ENCODE measurements at places on chromosomes 1 and 21.

- DNase-seq = no peak
Measured at GRCh38 chr1:156931974-156932710, 11.7 kb downstream of the LRRC71 start.

DNA sequence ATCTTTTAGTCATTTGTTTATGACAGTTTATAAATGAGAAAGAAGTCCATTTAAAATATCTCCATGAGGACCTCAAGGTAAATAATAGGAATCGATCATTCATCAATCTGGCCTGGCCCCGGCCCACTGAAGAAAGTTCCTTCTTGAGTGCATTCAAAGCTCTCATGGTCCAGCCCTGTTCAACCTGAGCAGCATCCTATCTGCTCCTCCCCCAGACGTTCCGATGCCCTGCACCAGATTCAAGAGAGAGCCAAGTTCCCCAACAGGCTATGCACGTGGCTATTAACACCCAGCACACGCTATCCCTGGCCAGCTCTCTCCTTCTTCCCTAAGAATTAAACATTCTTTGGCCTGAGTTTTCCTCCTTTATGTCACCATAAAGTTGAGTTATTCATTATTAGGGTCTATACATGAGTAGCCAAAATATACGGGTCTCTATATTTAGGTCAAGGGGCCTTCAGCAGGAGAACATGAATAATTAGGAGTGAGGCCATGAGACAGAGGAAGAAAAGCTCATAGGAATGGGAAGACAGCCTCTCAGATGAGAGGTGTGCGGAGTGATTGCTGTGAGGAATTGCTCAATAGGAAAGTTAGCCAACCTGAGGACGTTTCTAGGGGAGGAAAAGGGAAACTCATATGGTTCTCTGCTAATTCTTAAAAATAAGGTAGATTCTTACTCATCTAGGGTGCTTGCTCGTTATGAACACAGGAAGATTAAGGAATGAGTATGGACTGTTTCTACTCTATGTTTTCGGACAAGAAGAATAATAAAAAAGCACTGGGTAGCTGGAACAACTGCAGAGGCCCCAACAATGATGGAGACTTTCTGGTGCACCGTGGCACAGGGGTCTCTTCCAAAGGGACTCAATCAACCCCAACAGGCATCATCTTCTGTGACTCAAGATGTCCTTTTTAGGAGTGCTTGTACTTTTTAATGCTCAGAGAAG, 23.6 kb downstream of the RUNX1 start:
- DNase-seq = no peak

DNA sequence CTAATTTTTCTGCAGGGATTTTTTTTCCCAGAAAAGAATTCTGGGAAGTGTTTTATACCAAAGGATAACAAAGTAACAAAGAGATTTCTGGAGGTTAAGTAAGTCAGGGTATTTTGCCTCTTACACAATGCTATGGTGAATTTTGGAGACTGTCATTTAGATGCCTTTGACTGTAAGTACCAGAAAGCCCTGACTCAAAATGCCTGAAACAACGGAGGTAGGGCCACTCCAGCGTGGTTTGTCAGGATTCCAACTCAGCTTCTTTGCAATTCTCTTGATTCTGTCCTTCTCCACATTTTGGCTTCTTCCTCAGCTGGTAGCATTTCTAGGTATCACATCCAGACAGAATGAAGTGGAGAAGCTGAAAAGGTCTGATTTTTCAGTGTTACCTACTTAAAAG, 106.5 kb downstream of the UCHL5 start:
- DNase-seq = no peak

DNA sequence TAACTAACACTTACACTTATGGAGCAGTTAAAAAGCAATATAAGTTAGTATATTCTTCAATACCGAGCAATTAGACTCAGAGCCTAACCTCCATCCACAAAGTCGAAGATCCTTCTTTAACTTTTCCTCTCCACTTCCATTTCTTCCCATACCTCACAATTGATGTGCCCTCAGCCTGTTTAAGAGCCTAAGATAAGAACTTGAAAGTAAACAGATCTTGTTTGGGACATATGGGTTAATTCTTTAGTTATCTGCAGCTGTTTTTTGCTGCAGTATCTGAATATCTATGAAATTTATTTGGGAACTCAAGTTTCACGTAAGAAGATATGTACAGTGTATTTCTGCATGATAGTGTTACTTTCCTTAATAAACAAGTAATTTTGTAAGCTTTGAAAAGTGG, 51.5 kb downstream of the MIGA1 start:
- no peak for DNase-seq

DNA sequence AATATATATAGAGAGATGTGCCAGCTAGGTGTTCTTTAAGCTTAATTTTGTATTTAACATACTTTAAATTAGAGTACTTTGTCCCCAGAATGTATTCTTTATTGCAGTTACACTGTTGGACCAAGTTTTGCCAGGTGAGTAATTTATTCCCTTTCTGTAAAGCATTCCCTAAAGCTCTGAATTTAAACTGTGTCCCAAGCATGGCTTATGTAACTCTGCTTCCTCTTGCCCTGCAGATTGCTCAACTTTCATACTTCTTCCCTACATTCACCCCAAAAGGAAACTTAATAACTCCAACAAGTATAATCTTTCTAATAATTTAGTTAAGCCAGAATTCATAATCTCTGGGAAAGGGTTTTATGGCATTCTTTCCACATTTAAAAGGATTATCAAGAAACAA, 5.6 kb downstream of the LYPLAL1 start:
- no peak for DNase-seq

GRCh38 chr1:7388141-7388487, 383.0 kb upstream of the VAMP3 start:
- no peak for DNase-seq

DNA sequence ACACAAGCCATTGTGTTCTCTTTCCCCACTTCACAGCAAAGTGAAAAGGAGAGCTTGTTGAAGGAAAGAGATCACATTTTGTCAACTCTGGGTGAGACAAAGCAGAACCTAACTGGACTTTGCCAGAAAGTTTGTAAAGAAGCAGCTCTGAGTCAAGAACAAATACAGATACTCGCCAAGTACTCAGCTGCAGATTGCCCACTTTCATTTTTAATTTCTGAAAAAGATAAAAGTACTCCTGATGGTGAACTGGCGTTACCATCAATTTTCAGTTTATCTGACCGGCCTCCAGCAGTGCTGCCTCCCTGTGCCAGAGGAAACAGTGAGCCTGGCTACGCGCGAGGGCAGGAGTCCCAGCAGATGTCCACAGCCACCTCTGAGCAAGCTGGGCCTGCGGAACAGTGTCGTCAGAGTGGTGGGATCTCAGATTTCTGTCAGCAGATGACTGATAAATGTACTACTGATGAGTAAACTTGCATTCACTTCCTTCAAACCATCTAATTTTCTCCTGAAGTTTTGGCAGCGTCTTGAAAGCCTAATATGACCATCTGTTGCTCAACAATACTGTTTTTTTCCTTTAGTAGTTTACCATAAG, 43.7 kb downstream of the BACH1 start:
- no peak for DNase-seq

GRCh38 chr1:155160128-155160527, 13.0 kb downstream of the KRTCAP2 start:
- no peak for DNase-seq

DNA sequence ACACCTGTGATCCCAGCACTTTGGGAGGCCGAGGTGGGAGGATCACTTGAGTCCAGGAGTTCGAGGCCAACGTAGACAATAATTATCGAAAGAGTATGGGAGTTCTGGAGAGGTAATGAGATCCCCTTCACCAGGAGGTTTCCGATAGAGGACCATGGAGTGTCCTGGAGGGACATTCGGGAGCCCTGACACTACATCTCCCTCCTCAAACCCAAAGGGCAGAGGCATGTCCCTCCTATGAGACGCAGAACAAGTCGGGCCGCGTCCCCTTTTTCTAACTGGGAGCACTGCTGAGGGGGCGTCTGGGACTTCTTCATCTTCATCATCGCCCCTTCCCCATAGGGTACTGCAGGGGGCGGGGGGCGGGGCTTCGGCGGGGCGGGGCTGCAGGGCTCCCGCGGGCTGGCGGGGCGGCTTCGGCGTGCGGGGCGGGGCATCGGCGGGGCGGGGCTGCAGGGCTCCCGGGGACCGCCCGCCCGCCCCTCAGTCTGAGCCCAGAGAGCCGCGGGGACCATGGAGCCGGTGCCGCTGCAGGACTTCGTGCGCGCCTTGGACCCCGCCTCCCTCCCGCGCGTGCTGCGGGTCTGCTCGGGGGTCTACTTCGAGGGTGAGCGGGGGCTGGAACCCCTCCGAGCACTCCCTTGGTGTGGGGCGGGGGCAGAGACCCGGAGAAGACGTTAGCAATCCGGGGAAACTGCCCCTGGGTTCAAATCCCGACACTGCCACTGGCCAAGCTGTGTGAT, at the start of gene THEMIS2:
THEMIS2 (plus strand) TSS at position 486 of the 743 bp plus-strand sequence; CDS start at position 514, 28 bp downstream.
- no peak for DNase-seq

DNA sequence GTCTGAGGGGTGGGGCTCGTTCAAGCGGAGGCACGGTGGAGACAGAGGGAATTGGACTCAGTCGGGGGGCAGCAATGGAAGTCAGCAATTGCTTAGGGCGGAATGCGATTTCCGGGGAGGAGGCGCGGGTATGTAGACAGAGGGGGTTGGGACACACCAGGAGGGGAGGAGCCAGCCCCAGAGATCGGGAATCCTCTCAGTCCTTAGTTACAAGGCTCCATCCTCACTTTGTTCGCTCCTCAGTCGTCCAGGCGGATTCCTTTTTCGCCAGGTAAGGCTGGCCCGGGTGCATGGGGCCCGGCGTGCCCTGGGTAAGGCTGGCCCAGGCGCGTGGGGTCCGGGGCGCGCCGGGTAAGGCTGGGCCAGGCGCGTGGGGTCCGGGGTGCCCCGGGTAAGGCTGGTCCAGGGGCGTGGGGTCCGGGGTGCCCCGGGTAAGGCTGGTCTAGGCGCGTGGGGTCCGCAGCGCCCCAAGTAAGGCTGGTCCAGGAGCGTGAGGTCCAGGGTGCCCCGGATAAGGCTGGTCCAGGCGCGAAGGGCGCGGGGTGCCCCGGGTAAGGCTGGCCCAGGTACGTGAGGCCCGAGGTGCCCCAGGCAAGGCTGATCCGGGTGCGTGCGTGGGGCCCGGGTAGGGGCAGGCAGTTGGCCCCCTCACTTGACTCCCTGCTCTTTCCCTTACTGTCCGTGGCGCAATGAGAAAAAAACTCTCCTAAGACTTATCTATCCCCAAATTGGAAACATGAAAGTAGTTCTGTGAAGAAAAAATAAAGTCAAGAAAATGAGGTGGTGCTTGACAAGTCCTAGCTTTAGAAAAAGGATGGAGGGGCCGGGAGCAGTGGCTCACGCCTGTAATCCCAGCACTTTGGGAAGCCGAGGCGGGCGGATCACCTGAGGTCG, at the start of gene L1TD1:
L1TD1 (plus strand) TSS at position 199 of the 894 bp plus-strand sequence. CDS start 11,780 bp downstream, outside the sequence.
- no peak for DNase-seq

GRCh38 chr1:84853741-84854721, 39.0 kb downstream of the LPAR3 start:
- DNase-seq = no peak

GRCh38 chr21:28337315-28337714, 655.4 kb downstream of the LTN1 start:
- DNase-seq = no peak

- no peak for DNase-seq
Measured at GRCh38 chr1:245039196-245039595, 115.6 kb upstream of the KIF26B start.

DNA sequence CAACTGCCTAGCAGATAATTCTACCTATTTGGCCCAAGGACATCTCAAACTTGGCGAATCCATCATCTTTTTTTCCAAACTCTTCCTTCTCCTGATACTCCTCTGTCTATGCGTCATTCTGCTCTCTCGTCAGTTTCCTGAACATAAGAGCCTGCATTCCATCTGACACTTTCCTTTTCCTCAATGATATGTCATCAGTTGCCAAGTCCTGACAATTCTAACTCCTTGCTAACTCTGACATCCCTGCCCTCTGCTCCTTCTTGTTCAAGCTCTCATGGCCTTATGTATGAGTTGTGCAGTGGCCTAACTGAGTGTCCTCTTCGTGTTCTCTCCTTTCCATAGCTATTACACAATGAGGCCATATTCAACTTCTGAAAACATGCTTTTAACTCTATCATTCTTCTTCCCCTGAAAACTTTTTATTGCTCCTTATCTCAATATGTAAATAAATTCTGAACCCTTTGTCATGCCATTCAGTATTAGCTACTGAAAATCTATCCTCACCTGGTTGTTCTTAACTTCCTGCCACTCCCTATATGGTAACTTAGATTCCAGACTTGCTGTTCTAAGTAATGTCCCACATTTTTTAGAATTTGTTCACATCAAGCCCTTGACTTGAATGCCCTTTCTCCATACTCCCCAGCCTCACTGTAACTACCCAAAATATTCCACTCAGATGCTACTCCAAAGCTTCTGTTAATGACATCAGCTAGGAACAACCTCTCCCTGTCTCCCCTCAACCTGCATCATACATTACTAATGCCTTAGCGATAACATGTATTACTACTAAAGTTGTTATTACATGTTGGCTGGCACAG, 11.5 kb downstream of the PALMD start:
- no peak for DNase-seq

DNA sequence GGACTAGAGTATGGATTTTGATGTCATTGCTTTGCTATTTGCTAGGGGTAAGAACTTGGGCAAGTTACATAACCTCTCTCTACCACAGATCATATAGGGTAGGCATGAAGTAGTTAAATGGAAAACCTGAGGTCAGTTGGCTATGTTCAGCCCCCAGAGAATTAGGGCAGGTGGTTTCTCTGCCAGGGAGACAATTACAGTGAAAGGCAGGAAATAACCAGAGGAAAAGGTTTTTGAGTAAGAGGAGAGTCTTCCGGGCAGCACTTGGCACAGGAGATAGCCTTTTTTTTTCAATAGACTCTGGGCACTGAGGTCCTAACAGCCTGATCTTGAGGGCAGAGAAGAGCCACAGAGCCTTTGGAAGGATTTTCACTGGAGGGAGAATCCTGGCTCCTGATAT, 16.7 kb upstream of the SERBP1 start:
- DNase-seq = no peak

- no peak for DNase-seq
Measured at GRCh38 chr1:2471587-2472001, 4.5 kb upstream of the PLCH2 start.

- no peak for DNase-seq
Measured at GRCh38 chr1:54978528-54979326, 1.7 kb upstream of the TMEM61 start.

GRCh38 chr1:1196431-1197187, 9.8 kb downstream of the TNFRSF18 start:
- no peak for DNase-seq

DNA sequence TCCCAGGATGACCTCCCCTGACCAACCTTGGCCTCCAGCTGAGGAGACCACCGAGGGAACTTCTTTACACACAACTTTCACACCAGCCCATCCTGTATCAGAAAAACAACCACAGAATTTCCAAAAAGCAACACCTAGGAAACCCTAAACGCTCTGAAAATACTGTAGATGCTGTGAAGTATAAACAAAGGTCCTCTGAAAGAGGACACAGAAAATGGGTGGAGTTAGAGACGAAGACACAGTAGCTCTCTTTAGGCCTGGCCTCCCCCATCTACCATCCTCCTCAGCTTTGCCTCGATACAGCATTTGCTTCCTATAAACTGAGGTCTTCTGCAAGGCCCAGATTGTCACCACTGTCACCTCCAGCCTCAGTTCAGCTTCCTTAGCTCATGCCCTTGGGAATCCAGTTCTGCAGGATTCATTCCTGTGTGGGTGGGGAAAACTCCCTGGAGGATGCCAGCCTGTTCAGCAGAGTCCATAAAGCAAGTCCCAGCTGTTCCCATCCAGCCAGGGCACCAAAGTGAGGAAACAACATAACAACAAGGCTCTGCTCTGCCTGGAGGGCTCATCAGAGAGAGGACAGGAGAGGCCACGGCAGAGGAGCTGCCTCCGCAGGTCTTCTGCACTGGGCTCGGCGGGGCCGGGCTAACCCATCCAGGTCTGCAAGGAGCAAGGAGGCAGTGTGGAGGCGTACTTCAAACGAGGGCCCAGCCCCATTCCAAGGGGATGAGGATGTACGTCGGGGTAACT, 15.0 kb downstream of the PIK3C2B start:
- DNase-seq = no peak

Measured in esophagus squamous epithelium (tissue), 5 donors.